ENCODE measurements at places on chromosomes 11 and 22. TPM values are rescaled to one million over a fixed set of nuclear protein-coding genes. Genes with fewer than 3 reads are reported as not detected.

GRCh38 chr11:94604482-94604881 lies 37.3 kb downstream of the PIWIL4 start:
- no peaks in the 10 kb centered on the region for H3K36me3 ChIP-seq
- no peak for DNase-seq
- no peaks in the 10 kb centered on the region for H3K4me1 ChIP-seq
- peaks cover 4% of the 10 kb centered on the region for H3K27me3 ChIP-seq
- H3K4me3 ChIP-seq: no peak overlapping the region

DNA sequence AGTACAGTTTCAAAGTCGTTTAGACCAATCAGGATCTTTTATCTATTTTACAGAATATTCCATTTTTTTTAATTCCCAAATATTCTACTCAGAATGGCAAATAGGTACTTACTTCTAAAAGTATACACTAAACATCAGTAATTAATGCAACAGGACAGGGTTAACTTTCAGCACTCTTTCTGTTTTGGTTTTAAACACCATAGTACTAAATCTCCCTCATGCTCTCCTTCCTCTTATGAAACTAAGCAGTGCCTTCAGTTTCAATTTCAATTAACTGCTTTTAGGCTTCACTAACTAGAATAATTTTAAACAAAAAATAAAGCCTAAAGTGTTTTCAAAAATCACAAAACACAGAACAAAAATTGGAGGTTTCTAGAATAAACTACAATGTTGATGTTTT lies 57.9 kb downstream of the NOX4 start:
- no peak overlapping the region for H3K27ac ChIP-seq
- DNase-seq: no peak
- H3K36me3 ChIP-seq: no peaks in the 10 kb centered on the region
- H3K27me3 ChIP-seq: no peaks in the 10 kb centered on the region

Gene HEPN1
- not detected for total RNA-seq

- DNase-seq: no peak
- H3K4me1 ChIP-seq: peaks cover 30% of the 10 kb centered on the region
- H3K4me3 ChIP-seq: no peak overlapping the region
- H3K27me3 ChIP-seq: no peaks in the 10 kb centered on the region
- H3K36me3 ChIP-seq: peaks cover 28% of the 10 kb centered on the region
Observed at GRCh38 chr22:49861642-49862495, 8.2 kb downstream of the ZBED4 start.

GRCh38 chr11:119361941-119362725 lies 15.6 kb upstream of the MFRP start:
- H3K27me3 ChIP-seq: peaks cover 50% of the 10 kb centered on the region
- H3K36me3 ChIP-seq: no peaks in the 10 kb centered on the region
- DNase-seq: no peak
- peak overlapping the region; percentile 41 for H3K4me3 ChIP-seq
- peaks cover 7% of the 10 kb centered on the region for H3K4me1 ChIP-seq

DNA sequence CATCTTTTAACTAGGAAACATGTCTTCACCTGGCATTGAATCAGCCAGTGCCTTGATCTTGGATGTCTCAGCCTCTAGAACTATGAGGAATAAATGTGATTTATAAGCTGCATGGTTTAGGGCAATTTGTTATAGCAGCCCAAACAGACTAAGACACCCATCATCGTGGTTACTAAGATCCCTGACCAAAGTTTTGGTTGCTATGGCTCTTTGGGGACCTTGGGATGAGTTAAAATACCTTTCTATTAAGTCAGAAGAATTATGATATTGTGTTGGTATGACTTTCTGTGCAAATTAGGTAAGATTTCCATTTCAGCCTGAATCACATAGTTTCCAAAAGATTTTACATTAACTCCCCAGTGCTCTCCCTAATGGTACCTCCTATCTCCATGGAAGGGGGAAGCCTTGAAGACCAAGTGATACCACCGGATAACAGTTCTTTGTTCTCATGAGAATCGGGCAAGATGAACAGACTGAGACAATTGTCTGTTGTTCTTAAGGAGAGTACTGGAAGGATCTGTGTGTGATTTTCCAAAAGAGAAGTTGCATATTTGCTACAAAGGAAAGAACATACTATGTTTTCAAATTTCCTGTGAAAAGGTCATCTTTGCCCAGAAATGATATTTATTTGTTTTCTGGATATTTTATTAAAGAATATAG lies 60.4 kb upstream of the UBASH3B start:
- H3K27me3 ChIP-seq: peaks cover 22% of the 10 kb centered on the region
- no peaks in the 10 kb centered on the region for H3K4me1 ChIP-seq
- H3K36me3 ChIP-seq: no peaks in the 10 kb centered on the region
- no peak for DNase-seq

- H3K27me3 ChIP-seq: no peaks in the 10 kb centered on the region
- DNase-seq: no peak
- no peak overlapping the region for H3K4me3 ChIP-seq
- H3K36me3 ChIP-seq: no peaks in the 10 kb centered on the region
Observed at GRCh38 chr11:79167510-79168188, 273.2 kb downstream of the TENM4 start.

Gene TSSK2
- total RNA-seq: not detected

GRCh38 chr11:117919341-117919740 lies 9.9 kb downstream of the TMPRSS13 start:
- no peak for DNase-seq
- no peak overlapping the region for H3K4me3 ChIP-seq
- H3K36me3 ChIP-seq: no peaks in the 10 kb centered on the region

Gene EMSY
- 32.1 TPM for total RNA-seq

GRCh38 chr11:115939731-115940421 lies 435.7 kb upstream of the CADM1 start:
- H3K27ac ChIP-seq: no peak overlapping the region
- no peak for DNase-seq
- no peak overlapping the region for H3K4me3 ChIP-seq
- H3K4me1 ChIP-seq: no peaks in the 10 kb centered on the region

DNA sequence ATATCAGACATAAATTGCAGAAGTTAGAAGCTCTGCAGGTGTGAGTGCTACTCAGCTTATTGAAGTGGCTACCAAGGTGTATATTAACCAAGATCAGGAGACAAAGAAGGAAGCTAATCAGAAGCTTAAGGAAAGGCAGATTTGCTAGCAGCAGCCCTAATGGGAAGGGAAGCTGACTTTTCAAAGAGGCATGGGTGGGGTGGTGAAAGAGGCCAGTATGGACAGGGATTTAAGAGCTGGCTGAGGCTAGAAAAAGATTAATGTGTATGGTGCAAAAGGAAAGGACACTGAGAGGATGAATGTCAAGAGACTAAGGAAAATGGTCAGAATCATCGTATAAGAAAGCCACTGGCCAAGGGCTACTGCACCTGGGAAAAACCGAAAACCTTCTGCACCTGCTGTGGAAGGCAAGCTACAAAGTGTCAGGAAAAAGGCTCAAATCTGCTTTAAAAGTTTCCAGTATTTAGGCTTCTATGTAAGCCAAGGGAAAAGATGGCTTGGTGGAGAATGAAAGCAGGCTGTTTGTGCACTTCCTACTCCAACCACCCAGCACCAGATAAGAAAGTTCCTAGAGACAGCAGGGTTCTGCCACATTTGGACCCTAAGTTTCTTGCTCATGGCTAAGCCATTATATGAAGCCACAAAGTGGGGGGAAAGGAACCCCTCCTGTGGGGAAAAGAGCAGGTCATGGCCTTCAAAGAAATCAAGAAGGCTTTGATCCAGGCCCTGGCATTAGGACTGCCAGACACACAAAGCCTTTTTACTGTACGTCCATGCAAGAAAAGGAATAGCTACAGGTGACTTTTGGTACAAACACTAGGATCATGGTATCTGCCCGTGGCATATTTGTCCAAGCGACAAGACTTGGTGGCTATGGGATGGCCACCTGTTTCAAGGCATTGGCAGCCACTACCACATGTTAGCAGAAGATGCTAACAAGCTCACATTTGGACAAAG lies 40.9 kb upstream of the GLYAT start:
- no peak overlapping the region for H3K27ac ChIP-seq
- H3K36me3 ChIP-seq: no peaks in the 10 kb centered on the region
- DNase-seq: no peak
- no peak overlapping the region for H3K4me3 ChIP-seq
- peaks cover 6% of the 10 kb centered on the region for H3K4me1 ChIP-seq

DNA sequence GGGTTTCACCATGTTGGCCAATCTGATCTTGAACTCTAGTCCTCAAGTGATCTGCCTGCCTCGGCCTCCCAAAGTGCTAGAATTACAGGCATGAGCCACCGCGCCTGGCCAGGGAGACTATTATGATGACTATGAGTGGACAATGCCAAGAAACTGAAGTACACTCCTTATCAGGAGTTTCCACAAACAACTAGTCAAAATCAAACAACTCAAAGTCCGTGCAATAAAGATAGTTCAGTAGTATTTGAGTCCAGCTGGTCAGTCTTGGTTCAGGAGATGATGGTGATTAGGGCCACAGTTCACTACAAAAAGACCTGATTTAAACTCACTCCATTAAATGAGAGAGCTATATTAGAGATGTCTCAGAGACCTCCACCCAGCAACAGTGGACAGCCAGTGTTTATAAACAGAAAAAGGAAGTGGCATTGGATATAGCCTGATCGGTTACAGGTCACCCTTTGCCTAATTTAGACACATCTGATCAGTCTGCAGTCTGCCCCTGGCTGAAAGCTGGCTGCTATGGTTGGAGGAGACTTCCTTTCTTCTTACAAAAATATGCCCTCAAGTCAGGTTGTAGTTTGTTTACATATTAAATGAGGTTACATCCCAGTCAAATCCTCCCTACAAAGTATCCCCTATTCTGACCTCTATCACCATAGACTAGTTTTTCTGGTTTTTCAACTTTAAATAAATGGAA lies 17.0 kb downstream of the CD3E start:
- DNase-seq: no peak
- H3K4me1 ChIP-seq: peaks cover 42% of the 10 kb centered on the region
- H3K36me3 ChIP-seq: peaks cover 28% of the 10 kb centered on the region
- H3K4me3 ChIP-seq: no peak overlapping the region
- H3K27ac ChIP-seq: no peak overlapping the region
- H3K27me3 ChIP-seq: no peaks in the 10 kb centered on the region

DNA sequence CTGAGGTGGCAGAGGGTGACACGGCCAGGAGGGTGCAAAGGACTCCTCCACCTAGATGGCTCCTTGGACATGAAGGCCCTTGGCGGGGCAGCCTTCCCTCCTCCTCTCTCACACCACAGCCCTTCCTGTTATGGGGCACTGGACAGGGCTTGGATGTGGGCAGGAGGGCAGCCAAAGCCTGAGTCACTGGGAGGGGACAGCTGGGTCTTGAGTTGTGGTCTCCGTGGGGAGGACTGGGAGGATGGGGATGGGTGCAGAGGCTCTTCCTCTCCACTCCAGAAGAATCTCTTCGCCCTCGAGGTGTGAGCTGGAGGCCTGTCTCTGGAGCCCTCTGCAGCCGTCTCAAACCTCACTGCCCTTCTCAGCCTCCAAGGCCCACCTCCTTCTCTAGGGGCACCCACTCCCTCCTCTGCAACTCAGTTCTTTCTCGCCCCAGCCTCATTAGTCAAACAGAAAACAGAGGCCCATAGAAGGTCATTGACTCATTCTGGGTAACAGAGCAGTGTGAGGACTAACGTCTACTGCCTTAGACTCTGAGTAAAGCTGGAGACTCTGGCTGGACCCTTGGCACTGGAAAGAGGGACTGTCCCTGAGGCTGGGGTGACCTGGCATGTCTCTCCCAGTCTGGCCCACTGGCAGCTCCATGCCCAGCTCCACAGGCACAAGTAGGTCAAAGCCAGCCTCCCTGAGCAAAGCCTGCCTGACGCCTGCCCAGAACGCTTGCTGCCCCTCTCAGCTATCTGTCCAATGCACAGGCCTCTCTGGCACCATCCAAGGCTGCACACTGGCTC lies 47.5 kb upstream of the CDON start:
- DNase-seq: no peak
- H3K4me1 ChIP-seq: peaks cover 3% of the 10 kb centered on the region
- H3K36me3 ChIP-seq: no peaks in the 10 kb centered on the region
- H3K27ac ChIP-seq: no peak overlapping the region
- H3K4me3 ChIP-seq: no peak overlapping the region
- no peaks in the 10 kb centered on the region for H3K27me3 ChIP-seq

Gene MYO18B
- 0.40 TPM for total RNA-seq

Gene SAA2
- not detected for total RNA-seq

DNA sequence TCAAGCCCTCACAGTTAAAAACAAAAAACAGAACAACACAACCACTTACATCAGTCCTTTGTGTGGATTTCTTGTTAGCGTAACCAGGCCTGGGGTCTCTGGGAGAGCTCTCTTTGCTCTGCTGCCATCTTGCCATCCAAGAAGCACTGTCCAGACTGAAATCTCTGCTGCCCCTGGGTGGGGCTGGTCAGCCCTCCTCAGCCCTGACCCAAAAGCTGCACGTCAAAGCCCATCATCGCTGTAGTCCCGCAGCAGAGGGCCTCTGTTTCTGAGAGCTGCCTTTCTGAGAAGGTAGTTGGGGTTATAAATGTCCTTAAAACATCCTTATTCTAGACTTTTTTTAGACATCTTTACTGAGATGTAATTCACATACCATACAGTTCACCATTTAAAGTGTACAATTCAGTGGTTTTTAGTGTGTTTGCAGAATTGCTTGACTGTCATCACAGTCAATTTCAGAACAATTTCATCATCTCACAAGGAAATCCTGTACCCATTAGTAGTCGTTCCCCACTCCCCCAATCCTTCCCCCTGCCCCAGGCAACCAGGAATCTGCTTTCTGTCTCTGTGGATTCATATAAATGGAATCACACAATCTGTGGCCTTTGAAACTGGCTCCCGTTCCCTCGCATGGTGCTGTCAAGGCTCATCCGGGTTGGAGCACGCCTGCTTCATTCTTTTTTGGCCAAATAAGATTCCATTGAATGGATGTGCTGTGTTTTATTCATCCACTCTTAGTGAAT lies 94.9 kb downstream of the TBC1D22A start:
- DNase-seq: no peak
- no peaks in the 10 kb centered on the region for H3K27me3 ChIP-seq
- H3K36me3 ChIP-seq: peaks cover 24% of the 10 kb centered on the region
- no peak overlapping the region for H3K27ac ChIP-seq

GRCh38 chr22:35367331-35367886 lies 13.5 kb upstream of the HMOX1 start:
- peaks cover 25% of the 10 kb centered on the region for H3K27me3 ChIP-seq
- H3K27ac ChIP-seq: peak overlapping the region; percentile 22
- no peaks in the 10 kb centered on the region for H3K36me3 ChIP-seq
- no peak for DNase-seq
- H3K4me3 ChIP-seq: no peak overlapping the region

- H3K27me3 ChIP-seq: no peaks in the 10 kb centered on the region
- H3K4me3 ChIP-seq: no peak overlapping the region
- peaks cover 32% of the 10 kb centered on the region for H3K4me1 ChIP-seq
- H3K36me3 ChIP-seq: no peaks in the 10 kb centered on the region
Observed at GRCh38 chr11:95254716-95255115, 23.7 kb upstream of the SESN3 start.

- H3K36me3 ChIP-seq: no peaks in the 10 kb centered on the region
- H3K4me3 ChIP-seq: no peak overlapping the region
- no peak for DNase-seq
- H3K4me1 ChIP-seq: no peaks in the 10 kb centered on the region
Observed at GRCh38 chr11:76253416-76253815, 47.1 kb upstream of the WNT11 start.

Gene OR56A1
- total RNA-seq: not detected

Gene NTM
- not detected for total RNA-seq

Gene AQP11
- 0.38 TPM for total RNA-seq
